Sigmoid colon (tissue), 7 donors: ENCODE measurements at places on chromosomes 6 and 20. TPM values are rescaled to one million over a fixed set of nuclear protein-coding genes. Genes with fewer than 3 reads are reported as not detected.

- DNase-seq: no peak
- no peaks in the 10 kb centered on the region for H3K4me1 ChIP-seq
- no peak overlapping the region for H3K4me3 ChIP-seq
- no peaks in the 10 kb centered on the region for H3K27me3 ChIP-seq
- no peaks in the 10 kb centered on the region for H3K36me3 ChIP-seq
- no peak overlapping the region for H3K27ac ChIP-seq
Measured at GRCh38 chr20:45495501-45495941, 19.9 kb downstream of the SPINT3 start.

TMC2 gene
- total RNA-seq: not detected

DNA sequence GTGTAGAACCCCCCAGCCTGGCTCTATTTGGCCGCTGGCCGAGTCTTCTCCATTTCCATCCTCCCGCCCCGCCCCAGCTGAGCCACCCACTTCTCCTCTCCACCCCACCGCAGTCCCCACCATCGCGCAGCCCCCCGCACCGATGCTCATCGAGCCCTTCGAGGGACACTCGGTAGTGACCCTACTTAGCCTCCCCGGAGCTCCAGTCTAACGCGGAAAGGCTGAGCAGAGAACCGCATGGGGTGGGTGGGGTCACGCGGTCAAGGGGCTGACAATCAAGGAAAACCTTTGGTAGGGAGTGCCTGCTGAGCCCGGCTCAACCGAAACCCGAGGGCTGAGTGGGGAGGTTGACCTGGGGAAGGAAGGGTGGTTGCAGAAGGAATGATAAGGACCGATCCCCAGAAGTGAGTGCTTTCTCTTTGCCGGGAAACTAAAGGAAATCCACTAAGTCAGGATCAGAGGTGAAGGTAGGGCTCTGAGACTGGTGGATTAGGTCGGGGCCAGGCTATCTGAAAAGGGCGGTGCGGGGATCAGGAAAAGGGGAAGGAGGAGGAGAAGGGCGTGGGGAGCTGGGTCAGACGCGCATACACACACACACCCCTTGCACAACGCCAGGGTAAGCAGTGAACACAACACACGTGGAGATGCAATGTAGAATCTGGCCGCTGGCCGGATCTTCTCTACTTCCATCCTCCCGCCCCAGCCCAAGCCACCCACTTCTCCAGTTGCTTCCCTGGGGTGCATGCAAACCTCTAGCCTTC lies 49.8 kb downstream of the CPXM1 start:
- peak; percentile 86 for DNase-seq
- H3K27me3 ChIP-seq: peaks cover 35% of the 10 kb centered on the region
- peaks cover 30% of the 10 kb centered on the region for H3K4me1 ChIP-seq
- no peaks in the 10 kb centered on the region for H3K36me3 ChIP-seq
- no peak overlapping the region for H3K27ac ChIP-seq

DNA sequence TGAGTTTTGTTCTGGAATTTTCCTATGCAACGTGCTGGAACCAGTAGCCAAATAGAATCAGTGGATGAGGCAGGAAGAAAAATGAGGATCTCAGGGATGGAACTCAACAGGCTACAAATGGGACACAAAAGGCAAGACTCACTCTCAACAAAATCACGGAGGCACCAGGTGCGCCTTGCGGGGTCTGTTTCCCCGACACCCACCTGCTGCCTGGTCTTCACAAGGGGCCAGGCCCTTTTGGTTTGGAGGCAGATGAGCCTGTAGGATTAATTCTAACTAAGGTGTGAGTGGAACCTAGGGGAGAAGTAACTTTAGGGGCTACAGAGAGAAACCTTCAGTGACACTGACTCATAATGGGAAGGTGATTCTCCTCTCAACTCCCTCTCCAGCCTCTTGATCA lies 56.5 kb downstream of the ZNF831 start:
- no peaks in the 10 kb centered on the region for H3K36me3 ChIP-seq
- H3K4me3 ChIP-seq: no peak overlapping the region
- H3K4me1 ChIP-seq: no peaks in the 10 kb centered on the region

DNA sequence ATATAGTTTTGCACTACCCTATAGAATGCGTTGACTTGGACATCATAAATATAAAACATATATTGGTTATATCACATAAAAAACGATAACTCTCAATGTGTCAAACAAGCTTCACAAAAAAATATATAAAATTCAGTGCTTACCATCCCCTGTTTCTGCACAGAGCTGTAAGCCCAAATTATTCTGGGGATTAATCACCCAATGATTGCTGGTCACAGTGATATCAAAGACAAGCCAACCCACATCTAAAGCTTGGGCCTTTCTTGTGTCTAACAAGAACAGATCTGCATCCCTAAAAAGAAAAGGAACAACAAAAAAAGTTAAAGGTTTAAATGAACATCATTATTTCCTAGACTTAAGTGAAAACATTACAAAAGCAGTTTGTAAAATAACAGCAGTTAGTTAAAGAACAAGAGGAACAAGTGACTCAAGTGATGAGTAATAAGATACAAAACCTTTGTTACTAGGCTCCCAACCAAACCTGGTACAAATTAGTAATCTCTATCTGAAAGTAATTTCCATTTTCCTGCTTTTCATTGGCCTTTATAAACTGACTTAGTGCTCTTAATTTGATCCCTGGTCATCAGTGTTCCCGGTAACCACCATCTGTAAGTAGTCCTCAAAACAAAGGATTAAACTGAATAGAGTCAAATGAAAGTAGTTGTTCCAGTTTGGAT lies 81.1 kb downstream of the BMP5 start:
- H3K36me3 ChIP-seq: no peaks in the 10 kb centered on the region
- H3K27me3 ChIP-seq: no peaks in the 10 kb centered on the region
- no peak overlapping the region for H3K4me3 ChIP-seq
- H3K4me1 ChIP-seq: no peaks in the 10 kb centered on the region

- H3K36me3 ChIP-seq: no peaks in the 10 kb centered on the region
- DNase-seq: no peak
- H3K4me3 ChIP-seq: no peak overlapping the region
- no peaks in the 10 kb centered on the region for H3K4me1 ChIP-seq
- H3K27ac ChIP-seq: no peak overlapping the region
Measured at GRCh38 chr6:111267764-111268333, 180.5 kb downstream of the SLC16A10 start.

PDE10A gene
- 33.5 TPM for total RNA-seq

TNFAIP3 gene
- 14.6 TPM for total RNA-seq

DNA sequence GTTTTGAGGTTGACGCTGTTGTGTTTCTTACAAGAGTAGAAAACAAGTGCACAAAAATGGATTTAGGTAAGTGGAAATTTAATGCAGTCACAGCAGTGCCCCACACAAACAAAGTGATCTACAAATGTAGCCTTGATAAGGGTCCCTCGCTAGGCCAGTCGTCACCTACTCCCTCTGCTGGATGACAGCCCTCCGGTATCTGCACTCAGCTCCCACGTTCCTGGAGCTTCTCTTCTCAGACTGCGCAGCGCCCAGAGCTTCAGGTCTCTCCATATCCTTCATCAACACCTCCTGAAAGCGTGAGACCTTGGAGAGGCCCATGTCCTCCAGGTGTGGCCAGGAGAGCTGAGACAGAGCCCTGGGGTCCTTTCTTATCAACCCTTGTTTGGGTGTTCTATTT lies 58.3 kb upstream of the MAP3K4 start:
- no peak overlapping the region for H3K4me3 ChIP-seq
- H3K27ac ChIP-seq: no peak overlapping the region
- peaks cover 12% of the 10 kb centered on the region for H3K4me1 ChIP-seq
- DNase-seq: no peak

MYB gene
- not detected for total RNA-seq

TRIM38 gene
- 7.5 TPM for total RNA-seq

DNA sequence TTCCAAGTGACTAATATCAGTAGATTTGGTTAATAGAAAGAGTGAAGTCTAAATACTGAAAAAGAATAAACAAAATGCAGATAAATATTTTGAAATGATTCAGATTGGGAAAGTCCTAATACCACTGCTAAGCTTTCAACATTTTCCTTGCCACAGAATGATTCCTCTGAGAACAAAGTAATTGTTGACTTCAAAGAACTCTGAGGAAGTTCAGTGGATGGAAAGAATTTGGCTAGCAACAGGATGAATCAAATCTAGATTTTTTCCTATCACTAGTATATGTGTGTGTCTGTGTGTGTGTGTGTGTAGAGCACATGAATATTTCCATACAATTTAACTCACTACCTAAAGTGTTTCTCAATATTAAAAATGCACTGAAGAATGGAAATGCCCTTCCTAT lies 107.9 kb upstream of the PREP start:
- H3K36me3 ChIP-seq: no peaks in the 10 kb centered on the region
- no peak overlapping the region for H3K4me3 ChIP-seq
- no peak for DNase-seq
- no peak overlapping the region for H3K27ac ChIP-seq

DNA sequence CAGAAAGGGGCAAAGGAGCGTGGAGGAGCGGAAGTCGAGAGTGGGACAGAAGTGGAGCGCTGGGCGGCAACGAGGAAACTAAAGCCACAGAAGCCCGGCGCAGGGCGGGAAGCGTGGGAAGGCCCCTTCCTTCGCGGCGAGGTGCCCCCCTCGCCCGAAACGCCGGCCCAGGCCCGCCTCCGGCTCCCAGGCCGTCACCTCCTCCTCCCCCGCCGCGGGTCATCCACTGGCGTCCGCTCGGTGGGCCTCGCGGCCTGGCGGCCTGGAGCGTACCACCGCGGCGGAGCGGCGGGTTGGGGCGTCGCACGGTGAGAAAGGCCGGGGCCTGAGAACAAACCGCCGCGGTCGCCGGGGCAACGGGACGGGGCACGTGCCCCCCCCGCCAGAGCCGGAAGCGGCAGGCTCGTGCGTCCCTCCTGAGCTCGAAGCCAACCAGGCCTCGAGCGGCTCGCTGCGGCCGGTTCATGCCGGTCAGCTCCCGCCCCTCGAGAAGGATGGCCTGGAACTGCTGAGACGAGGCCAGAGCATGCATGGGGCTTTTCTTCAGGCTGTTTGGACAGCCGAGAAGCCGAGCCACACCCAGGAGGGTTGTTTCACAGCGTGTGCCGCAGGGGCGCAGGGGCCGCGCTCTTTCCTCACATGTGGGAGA lies at the start of gene TCP11:
Gene TCP11 (minus strand): TSS at position 333 of the 649 bp plus-strand sequence. CDS start 469 bp downstream, outside the sequence.
- no peak within 1 kb of the TSS for H3K27ac ChIP-seq
- no peaks in the 10 kb centered on the region for H3K36me3 ChIP-seq
- peak within 1 kb of the TSS; percentile 27 for H3K4me3 ChIP-seq
- H3K4me1 ChIP-seq: peaks cover 8% of the 10 kb centered on the region
- no peak for DNase-seq
- H3K27me3 ChIP-seq: no peaks in the 10 kb centered on the region

BPIFB1 gene
- not detected for total RNA-seq

GRCh38 chr6:20800229-20800628 lies 266.0 kb downstream of the CDKAL1 start:
- H3K27ac ChIP-seq: no peak overlapping the region
- no peak for DNase-seq
- no peaks in the 10 kb centered on the region for H3K27me3 ChIP-seq
- no peak overlapping the region for H3K4me3 ChIP-seq

- DNase-seq: no peak
- H3K27me3 ChIP-seq: no peaks in the 10 kb centered on the region
- no peaks in the 10 kb centered on the region for H3K36me3 ChIP-seq
- H3K4me3 ChIP-seq: no peak overlapping the region
- H3K27ac ChIP-seq: no peak overlapping the region
Measured at GRCh38 chr6:56004426-56004825, 129.0 kb upstream of the BMP5 start.

DNA sequence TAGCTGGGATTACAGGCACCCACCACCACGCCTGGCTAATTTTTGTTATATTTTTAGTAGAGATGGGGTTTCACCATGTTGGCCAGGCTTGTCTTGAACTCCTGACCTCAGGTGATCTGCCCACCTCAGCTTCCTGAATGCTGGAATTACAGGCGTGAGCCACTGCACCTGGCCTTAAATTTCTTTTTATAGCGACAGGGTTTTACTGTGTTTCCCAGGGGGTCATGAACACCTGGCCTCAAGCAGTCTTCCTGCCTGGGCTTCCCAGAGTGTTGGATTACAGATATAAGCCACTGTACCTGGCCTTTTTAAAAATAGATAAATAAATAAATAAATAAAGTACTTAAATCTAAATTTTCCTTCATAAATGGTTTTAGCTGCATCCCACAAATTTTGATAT lies 57.5 kb downstream of the LIN28B start:
- H3K4me3 ChIP-seq: no peak overlapping the region
- H3K27ac ChIP-seq: no peak overlapping the region
- no peaks in the 10 kb centered on the region for H3K27me3 ChIP-seq
- DNase-seq: no peak

COL9A3 gene
- 3.5 TPM for total RNA-seq

DNA sequence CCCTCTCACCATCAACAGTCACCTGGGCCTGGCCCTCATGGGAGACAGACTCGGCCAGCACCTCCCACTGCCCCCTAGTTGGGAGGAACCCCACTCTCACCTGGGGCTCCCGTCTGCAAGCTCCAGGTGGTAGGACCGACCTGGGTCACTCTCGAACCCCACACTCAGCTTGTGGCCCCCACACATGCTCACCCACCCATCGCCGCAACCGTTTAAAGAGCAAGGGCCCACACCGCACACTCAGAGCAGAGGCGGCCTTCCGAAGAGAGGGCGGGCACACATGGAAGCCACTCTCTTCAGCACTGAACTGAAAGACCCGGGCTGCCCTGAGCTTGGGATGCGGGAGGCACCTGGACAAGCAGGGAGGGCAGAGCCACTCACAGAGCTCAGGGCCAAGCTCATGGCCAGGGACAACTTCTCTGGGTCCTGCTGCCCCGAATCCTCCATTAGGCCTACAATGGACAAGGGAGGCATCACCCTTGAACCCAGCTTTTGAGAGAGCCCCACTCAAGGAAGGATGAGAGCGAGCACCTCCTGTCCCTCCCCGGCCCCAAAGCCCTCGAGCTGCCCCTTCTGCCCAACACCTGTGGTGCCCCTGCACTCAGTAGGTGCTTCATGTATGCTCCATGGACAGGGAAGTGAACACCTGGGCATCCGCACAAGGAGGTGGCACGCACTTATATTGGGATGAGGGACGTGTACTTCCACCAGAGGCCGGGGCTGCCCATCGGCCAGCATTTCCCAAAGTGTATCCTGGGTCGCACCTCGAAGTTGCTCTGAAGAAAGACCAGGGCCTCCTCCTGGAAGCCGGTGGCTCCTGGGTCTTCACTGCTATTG lies 50.4 kb downstream of the YTHDF1 start:
- DNase-seq: no peak
- no peak overlapping the region for H3K4me3 ChIP-seq
- H3K36me3 ChIP-seq: no peaks in the 10 kb centered on the region
- peaks cover 36% of the 10 kb centered on the region for H3K27me3 ChIP-seq
- H3K4me1 ChIP-seq: no peaks in the 10 kb centered on the region

DNA sequence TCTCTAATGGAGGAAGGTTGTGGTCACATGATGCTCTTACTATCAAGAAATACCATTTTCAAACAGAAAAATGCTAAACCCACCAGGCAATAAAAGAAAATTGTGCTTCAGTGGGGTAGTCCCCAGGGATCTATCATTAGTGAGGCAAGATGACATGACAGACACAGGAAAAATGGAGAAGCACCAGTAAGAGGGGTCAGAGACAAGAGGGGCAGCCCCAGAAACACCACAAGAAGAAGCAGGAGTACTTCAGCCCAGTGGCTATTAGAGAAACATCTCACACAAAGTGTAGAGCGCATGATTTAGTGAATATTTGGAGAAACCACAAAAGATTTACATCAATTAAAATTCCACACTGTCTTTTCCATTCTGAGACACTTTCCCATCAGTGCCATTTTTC lies 10.2 kb upstream of the TMEM200A start:
- no peak overlapping the region for H3K4me3 ChIP-seq
- no peaks in the 10 kb centered on the region for H3K36me3 ChIP-seq
- no peaks in the 10 kb centered on the region for H3K4me1 ChIP-seq
- H3K27ac ChIP-seq: no peak overlapping the region
- no peak for DNase-seq
